ENCODE measurements at places on chromosomes 6 and 20.

DNA sequence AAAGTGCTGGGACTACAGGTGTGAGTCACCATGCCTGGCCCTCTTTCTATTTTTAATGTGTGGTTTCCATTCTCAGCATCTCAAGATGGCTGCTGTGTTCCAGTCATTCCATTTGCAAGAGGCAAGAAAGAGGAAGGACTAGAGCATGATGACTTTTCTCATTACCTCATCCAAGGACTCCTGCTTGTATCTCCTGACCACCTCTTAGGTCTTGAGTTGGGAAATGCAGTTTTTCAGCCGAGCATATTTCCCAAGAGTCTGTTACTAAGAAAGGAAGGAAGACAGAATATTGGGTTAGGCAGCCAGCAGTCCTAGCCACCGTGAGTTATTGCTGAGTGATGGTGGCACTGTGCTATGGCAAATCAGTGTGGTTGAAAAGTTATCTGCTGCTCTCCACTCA, 108.4 kb upstream of the INSM1 start:
- DNase-seq, result no peak

DNA sequence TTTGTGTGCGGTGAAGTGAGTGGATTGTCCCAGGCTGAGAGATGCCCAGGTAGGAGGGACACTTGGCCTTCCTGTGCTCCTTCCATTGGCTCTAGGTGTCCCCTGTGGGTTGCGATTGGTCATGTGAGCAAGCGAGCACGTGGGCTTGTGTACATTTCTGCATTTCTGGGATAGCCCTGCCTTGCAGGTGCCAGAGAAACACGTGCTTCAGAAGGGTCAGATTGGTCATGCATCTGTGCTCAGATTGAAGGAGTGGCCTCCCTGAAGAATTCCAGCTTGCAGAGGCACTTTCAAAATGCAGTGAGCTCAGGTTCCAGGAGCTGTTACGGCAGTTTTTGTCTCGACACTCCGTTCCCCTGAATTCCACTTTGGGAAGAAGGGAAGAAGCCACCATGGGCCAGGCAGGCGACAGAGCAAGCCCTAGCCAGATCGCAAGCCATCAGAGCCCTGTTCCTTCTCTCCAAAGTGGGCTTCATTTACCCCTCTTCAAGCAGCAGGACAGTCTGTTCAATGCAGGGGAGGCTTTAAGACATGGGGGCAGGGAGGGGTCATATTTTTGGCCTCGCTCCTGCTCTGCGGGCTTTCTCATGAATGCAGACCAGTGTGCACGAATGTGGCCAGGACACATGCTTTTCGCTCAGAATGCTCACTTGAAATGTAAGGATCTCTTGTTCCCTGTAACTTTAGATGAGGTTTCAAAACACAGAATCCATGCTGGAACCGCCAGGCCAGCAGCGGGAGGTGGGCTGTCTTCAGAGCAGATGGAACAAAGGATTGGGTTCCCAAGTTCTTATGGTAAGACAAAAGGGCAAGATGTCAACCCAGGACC, 78.6 kb upstream of the AKAP12 start:
- DNase-seq, result no peak

GRCh38 chr6:37984578-37984977, 165.1 kb downstream of the ZFAND3 start:
- DNase-seq, result no peak

- no peak for DNase-seq
Measured at GRCh38 chr20:43824309-43825050, 90.2 kb upstream of the TOX2 start.

DNA sequence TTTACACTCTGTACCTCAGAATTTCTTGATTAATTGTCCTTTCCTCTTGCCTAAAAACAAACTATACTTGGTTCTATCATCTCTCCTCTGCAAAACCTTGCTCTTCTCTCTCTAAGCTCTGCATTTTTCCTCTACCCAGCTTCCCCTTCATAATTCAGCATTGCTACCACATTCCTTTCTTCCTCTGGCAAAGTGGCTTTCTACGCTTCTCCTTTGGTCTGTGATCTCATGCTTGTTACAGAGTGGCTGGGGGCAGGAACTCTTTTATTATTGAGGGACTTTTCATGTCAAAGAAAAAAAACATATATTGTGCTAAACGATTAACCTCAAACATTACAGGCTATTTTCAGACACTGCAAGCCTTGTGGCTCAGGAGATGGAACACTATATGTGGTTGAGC, 333.3 kb upstream of the KCNQ5 start:
- DNase-seq, result no peak

- DNase-seq, result no peak
Measured at GRCh38 chr6:116094041-116094440, 6.6 kb upstream of the NT5DC1 start.

- DNase-seq, result no peak
Measured at GRCh38 chr20:60897976-60898375, 354.1 kb upstream of the CDH4 start.

DNA sequence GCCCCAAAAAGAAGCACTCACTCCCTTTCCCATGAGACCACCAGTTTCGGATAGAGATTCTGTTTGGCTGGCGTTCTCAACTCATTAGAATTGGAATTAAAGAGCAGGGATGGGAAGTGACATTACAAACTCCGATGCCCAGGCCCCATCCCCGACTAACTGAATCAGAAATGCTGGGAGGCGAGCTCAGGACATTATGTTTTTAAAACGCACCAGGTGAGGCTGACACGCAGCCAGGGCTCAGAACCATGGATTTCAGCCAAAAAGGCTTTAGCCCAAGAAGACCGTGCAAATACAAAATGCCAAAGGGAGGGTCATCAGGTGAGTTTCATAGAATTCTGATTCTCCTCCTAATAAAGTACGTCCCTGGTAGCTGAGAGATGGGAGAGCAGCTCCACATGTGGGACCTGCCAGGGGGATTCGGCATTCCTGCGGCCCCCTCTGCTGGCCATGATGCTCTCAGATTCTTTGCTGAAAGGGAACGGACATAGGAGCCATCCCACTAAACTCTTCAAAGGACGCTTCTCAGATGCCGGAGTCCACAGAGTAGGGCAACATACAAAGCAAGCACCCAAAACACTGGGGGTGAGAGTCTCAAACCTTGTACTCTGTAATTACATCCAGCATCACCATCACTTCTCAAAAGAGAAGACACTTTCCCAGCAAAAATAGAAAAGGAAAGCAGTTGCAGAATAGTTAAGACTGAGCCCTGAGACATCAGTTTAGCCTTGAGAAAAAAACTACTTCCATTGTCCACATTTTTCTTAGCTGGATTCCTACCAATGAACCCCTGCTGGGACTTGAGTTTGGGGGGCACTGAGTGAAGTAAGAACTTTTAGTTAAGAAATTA, 205.2 kb downstream of the BMP7 start:
- DNase-seq, result no peak

DNA sequence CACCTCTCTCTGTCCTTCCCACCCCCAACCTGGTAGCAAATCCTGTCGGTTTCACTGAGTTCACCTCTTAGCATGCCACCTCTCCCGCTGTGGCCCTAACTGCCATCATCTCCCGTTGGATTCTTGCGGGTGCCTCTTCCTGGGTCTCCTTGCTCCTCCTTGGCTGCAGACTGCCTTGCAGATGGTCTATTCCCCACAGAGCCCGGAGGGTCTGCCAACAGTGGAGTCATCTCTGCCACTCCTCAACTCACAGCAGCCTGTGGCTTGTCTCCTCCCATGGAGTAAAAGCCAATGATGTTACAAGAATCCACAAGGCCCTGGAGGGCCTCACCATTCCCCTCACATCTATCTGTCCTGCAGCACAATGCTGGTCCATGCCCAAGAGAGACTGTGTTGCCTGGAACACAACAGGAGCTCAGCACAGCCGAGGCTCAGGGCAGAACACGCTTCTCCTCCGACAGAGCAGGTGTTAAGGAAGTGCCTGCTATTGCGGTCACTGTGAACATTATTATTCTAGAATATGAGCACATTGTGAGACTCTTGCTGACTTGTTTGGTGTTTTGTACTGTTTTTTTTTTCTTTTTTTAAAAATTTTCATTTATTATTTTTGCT, 241.8 kb upstream of the SULF2 start:
- DNase-seq, result no peak

DNA sequence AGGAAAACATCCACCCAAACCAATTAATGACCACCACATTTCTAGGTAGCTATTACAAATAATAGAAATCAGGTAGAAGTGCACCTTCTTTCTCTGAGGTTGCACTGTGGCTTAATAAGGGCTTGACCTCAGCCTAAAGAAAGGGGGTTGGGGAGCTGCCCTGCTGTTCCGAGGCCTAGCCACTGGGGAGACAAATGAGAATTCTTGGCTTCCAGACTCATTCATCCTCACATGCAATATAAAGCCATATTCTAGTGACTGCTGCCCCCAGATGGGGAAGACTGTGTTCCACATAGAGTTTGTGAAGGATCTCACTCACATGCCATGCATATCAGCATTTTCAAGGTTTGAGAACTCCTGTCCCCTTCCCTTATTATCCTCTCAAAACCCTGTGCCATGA, 22.9 kb downstream of the SAYSD1 start:
- DNase-seq, result no peak

DNA sequence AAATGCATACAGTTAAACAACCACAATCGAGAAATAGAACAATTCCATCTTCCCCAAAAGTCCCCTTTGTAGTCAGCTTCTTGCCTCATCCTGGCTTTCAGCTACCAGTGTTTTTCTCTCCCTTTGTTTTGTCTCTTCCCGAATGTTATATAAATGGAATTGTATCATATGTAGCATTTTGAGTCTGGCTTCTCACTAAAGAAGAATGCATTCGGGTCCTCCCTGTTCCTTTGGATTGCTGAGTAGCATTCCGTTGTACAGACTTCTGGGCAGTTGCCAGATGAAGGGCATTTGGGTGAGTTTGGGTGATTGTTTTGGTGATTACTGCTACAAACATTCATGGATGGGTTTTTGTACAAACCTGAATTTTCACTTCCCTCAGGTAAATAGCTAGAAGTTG, 27.8 kb downstream of the PRPH2 start:
- no peak for DNase-seq

- DNase-seq, result no peak
Measured at GRCh38 chr6:139386404-139386803, 12.0 kb upstream of the CITED2 start.

- DNase-seq, result peak; percentile 54
Measured at GRCh38 chr20:38833857-38834164, 28.3 kb downstream of the PPP1R16B start.

- DNase-seq, result no peak
Measured at GRCh38 chr20:15033891-15034290, 696.5 kb upstream of the FLRT3 start.

DNA sequence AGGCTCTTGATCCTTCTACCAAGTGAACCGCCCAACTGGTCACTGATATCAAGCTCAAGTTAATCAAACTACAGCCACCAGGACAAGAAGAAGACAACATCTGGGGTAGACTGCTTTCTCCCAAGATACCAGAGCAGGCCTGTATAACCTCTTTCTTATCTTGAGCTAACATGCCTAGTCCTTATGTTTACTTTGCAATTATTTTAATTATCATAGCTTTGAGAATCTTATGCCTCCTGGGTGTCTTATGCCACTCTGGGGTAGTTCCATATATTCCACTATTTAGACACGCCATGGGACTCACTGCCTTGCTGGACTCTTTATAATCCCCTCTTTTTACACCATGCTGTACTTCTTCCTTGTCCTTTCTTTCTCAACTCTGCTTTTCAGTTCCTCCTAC, 41.5 kb upstream of the ECI2 start:
- no peak for DNase-seq

- DNase-seq, result peak; percentile 38
Measured at GRCh38 chr6:42367353-42368011, 84.2 kb downstream of the TRERF1 start.

DNA sequence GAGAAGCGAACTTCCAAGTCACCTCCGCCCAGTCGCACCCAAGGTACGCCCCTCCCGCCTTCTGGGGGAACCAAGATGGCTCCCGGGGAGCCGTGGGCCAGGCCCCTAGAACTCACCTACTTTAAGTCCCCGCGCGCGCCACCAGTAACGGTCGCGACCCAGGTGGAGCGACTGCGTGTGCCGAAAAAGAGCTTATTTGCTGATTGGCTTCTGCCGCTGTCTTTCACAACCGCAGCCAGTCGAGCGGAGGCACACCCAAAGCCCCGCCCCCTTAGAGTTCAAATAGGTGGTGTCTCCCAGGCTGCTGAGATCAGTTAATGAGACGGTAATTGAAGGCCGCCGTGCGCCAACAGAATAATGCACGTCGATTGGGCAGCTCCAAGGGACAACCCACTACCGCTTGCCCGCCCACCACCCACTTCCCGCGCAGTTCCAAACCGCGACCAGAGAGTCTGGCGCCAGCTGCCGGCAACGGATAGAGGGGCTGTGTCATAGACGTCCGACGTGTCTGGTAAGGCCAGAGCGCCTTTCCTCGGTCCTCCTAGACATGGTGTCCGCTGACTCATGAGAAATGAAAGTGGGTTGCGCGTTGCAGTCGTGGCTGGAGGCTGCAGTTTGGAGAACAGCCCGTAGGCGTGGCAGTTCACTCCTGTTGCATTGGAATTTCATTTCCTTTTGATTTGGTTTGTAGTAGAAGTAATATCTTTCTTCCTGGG, at the start of gene MDC1:
Gene MDC1 (minus strand): TSS at position 153 of the 716 bp plus-strand sequence. CDS start 2,106 bp downstream, outside the sequence.
- DNase-seq, result peak; percentile 100

DNA sequence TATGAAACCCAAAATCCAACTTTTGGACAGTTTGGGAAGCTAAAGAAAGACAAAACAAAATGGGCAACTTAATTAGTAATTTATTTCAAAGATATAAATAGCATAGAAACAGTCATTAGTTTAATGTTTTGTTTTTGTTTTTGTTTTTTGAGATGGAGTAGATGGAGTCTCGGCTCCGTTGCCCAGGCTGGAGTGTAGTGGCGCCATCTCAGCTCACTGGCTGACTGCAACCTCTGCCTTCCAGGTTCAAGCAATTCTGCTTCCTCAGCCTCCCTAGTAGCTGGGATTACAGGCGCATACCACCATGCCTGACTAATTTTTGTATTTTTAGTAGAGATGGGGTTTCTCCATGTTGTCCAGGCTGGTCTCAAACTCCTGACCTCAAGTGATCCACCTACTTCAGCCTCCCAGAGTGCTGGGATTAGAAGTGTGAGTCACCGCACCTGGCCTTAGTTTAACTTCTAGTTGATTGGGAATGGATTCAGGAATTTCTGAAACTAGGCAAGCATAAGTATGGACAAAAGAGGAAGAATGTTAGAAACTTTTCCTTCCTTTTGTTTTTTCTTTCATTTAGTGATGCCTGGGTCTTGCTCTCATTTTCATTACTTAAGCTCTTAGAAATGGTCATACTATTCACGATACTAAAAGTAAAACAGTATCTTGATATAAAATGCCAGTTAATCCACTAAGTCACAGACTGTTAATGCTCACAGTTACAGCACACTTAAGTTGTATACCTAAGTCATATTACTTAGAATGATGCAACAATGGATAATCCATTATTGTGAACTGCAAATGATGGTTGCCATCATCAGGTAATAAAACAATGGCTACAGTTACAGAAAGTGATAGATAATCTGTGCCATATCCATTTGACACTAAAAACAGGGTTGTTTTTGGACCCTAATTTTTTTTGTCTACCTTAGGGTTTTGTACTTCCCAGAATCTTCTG, 8.2 kb downstream of the SENP6 start:
- DNase-seq, result no peak

Data from CD4-positive, alpha-beta T cell treated with Interleukin-12 subunit alpha and Interleukin-12 subunit beta, for 1 hour (primary cell).